Forelimb muscle (tissue), 1 donor: ENCODE measurements at places on chromosomes 13 and 19. TPM values are rescaled to one million over a fixed set of nuclear protein-coding genes. Genes with fewer than 3 reads are reported as not detected.

Gene SIGLEC10
- polyA plus RNA-seq, result 0.92 TPM

DNA sequence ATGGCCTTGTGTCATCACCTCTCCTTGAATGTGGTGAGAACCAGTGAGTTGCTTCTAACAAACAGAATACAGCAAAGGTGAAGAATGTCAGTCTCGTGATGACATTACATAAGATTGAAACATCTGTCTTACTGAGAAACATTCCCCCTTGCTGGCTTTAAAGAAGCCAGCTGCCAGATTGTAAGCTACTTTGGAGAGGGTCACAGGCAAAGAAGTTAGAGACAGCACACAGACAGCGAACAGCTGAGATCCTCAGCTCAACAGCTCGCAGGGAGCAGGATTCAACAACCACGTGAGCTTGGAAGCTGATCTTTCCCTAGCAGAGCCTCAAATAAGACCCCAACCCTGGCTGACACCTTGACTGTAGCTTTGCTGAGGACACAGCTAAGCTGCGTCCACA, 367.9 kb downstream of the LIG4 start:
- no peak for DNase-seq

DNA sequence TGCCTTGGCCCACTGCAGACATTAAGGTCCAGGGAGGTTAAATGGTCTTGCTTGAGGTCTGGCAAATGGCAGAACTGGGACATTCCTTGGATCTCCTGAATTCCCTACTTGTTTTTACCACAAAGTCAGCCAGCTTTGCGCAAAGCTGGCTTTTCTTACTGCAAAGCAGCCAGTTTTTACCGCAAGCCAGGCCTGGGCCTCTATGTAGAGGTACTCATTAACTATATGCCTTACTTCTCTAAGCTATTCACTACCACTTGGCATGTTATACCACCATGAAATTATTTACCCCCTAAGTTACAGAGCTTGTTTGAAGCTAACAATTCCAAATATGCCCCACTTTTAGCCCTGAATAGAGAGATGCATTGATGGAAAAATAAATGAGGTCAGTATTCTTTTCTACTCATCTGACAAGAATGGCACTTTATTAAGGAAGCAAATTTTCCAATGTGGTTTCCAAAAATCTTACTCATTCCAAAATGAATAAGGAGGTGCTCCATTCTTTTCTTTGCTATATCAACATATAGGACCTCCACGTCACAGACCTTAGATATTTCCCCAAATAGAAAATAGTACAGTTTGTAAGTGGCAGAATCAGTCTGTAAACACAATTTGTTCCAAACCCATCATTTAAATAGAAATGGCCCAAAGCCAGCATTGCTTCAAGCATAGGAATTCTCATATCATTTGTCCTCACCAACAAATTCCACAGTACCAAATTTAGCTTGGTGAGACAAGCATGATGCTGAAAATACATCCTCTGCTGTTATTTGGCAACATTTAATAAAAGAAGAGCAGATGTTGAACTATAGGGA, 143.9 kb upstream of the TSC22D1 start:
- DNase-seq, result no peak

GRCh38 chr13:76803831-76804230, 82.4 kb downstream of the KCTD12 start:
- DNase-seq, result no peak

DNA sequence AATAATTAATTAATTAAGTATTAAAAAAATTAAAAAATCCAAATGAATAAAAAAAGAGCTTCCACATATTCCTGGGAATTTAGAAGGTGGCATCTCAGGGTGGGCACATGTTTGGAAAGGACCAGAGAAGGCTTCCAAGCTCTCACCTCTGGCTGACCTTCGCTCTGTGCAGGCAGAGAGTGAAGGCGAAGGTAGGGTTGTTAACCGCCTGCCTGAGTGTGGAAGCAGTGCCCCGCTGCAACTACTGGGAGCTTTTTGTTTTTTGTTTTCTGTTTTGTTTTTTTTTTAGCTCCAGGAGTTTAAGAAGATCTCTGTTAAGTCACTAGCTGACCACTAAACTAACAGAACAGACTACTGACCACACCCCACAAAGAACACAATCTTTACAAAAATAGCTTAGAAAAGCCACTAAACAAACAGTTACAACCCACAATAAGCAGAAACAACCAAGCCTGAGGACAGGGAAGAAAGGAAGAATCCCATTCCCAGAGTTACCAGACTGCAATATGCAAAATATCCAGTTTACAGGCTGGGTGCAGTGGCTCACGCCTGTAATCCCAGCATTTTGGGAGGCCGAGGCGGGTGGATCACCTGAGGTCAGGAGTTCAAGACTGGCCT, 11.4 kb downstream of the ZNF541 start:
- no peak for DNase-seq

DNA sequence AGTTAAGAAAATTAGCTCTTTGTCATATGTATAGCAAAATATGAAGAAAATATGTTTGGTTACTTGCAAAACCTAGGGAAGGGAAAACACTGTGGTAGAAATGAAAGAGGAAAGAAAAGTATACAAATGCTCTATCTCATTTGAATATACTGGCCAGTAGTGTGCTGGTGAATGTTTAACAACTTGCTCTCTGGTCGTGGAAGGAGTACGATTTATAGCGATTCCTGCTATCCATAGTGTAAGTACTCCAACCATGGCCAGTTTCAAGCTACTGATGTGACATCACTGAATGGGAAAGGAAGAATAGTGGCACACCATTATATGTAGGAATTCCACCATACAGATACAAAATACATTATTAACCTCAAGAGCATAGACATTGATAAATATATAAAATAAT, 9.3 kb downstream of the BORA start:
- no peak for DNase-seq

Gene UBE2L5
- polyA plus RNA-seq, result 0.52 TPM

DNA sequence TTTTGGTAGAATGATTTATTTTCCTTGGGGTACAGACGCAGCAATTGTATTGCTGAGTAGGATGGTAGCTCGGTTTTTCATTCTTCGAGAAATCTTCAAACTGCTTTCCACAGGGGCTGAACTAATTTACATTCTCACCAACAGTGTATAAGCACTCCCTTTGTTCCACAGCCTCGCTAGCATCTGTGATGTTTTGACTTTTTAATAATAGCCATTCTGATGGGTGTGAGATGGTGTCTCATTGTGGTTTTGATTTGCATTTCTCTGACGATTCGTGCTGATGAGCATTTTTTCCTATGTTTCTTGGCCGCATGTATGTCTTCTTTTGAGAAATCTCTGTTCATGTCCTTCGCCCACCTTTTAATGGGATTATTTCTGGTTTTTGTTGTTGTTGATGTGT, 54.8 kb upstream of the UQCRFS1 start:
- DNase-seq, result no peak

Gene MBD3L3
- polyA plus RNA-seq, result not detected

DNA sequence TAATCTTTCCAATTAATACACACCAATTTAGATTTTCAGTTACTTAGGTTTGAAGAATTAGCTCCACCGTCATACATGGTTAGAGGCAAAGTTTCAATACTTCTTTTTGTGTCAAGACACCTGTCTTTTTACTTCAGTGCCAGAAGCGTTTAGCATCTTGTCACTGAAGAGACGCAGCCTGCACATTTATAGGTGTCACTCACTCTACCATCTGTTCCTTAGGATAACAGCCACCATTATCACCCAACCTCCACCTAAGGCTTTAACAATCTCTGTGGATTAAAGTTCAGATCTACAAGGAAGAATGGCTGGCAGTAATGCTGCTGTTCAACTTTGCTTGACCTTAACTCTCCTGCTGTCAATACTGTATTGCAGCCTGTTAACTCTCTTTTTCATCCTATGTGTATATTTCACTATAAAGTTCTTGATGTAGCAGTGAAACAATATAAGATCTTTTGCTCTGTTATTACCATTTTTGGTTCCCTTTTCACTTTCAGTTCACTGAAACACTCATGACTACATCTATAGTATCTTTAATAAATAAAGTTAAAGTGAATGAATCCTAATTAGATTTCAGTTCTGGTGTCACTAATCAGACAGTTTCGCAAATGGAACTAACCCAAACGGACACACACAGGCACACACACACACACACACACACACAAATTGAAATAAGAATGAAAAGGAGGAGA, 435.6 kb downstream of the PCDH9 start:
- DNase-seq, result no peak

- peak; percentile 86 for DNase-seq
These were observed 67.1 kb downstream of the RASA3 start for GRCh38 chr13:114065141-114065925.

- DNase-seq, result no peak
These were observed 10.7 kb downstream of the ANO8 start for GRCh38 chr19:17323964-17324332.

- DNase-seq, result no peak
These were observed 1.8 kb downstream of the PVR start for GRCh38 chr19:44645407-44646048.

Gene VSIG10L
- 1.00 TPM for polyA plus RNA-seq

Gene CDC42EP5
- polyA plus RNA-seq, result 29.2 TPM

DNA sequence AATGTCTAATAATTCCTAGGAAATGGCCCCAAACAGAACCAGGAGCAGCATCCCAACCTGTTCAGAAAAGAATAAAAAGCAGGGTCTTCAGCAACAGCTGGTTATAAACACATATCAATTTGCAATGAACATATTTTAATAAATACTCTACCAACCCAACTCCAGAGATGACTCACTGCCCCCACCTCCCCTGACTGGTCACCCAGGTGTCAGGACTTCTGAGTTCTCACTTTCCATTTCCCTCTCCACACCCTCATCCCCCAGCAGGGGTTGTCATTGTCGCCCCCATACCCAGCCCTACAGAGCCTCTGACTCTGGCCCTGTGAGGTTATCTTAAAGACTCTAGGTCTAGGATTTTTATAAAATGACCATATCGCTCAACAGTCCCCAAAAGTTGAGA, 6.9 kb downstream of the SERPINE3 start:
- no peak for DNase-seq

Gene MRPL57
- polyA plus RNA-seq, result 15.8 TPM

DNA sequence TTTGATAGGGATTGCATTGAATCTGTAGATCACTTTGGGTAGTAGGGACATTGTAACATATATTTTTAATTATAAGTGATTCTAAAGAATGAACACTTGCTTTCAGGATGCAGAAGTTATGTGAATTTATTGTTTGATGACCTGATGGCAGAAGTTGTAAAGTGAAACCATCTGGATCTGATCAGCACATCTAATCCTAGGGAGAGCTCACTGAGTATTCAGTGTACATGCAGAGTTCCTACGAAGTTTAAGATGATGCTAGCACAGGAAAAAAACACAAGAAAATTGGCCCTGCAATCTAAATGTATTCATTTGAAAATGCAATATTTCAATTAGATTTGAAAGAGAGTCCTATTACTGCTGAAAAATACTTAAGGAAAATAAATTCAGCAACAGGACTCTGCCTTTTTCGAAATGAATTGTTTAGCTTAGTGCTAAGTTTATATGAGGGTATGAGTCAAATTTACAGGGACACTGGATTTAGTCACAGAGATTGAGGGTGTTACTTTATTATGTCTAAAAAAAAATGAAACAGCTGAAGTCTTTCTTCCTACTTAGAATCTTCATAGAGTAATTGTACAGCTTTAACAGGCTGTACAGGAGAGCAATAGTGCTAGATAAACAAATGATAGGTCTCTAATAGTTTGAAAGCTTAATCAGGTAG, 385.7 kb downstream of the DCT start:
- no peak for DNase-seq

Gene CADM4
- 7.0 TPM for polyA plus RNA-seq

Gene TNFSF11
- not detected for polyA plus RNA-seq

DNA sequence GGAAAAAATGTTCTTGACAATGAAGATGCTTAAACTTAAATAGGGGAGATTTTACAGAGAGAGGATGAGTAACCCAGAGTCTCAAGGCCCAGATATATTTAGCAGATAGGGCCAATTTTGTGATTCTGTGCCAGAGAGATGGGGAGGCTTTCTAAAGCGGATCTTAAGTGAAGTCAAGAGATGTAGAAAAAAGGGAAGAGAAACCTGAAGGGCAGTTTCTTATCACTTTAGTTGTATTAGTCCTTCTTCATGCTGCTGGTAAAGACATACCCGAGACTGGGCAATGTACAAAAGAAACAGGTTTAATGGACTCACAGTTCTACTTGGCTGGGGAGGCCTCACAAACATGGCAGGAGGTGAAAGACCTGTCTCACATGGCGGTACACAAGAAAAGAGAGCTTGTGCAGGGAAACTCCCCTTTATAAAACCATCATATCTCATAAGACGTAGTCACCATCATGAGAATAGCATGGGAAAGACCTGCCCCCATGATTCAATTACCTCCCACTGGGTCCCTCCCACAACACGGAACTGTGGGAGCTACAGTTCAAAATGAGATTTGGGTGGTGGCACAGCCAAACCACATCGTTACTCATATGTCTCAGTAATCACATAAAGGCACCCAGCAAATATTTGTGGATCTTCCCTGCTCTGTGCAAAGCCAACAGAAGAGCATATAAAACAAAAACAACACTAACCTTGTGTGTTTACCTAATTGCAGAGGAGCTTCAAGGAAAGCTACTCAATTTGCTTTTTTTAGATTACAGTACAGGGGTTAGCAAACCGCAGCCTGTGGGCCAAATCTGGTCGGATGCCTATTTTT, 102.6 kb upstream of the MYCBP2 start:
- no peak for DNase-seq
